ENCODE measurements at places on chromosomes 11 and 22. TPM values are rescaled to one million over a fixed set of nuclear protein-coding genes. Genes with fewer than 3 reads are reported as not detected.

EMID1 gene
- 21.5 TPM for total RNA-seq

HEPACAM gene
- total RNA-seq, result 59.3 TPM

RFPL1 gene
- not detected for total RNA-seq

SCGB1C1 gene
- total RNA-seq, result not detected

KCNE3 gene
- total RNA-seq, result 3.7 TPM

ALDH3B2 gene
- not detected for total RNA-seq

KDM4E gene
- total RNA-seq, result not detected

CABP7 gene
- 2.5 TPM for total RNA-seq

CHST1 gene
- total RNA-seq, result 37.8 TPM

OR2AG1 gene
- total RNA-seq, result not detected

PNPLA3 gene
- total RNA-seq, result 8.1 TPM

LRRC74B gene
- total RNA-seq, result 0.46 TPM

HPX gene
- 2.1 TPM for total RNA-seq

TECTA gene
- 2.5 TPM for total RNA-seq

REXO2 gene
- 58.6 TPM for total RNA-seq

MRPL17 gene
- 23.5 TPM for total RNA-seq

DNAJB7 gene
- total RNA-seq, result not detected

RPS25 gene
- 702 TPM for total RNA-seq

MS4A7 gene
- total RNA-seq, result 2.1 TPM

BAIAP2L2 gene
- total RNA-seq, result 0.69 TPM

TIRAP gene
- total RNA-seq, result 3.2 TPM

OPCML gene
- total RNA-seq, result 72.9 TPM

LYVE1 gene
- total RNA-seq, result 5.8 TPM

C11orf87 gene
- total RNA-seq, result 90.7 TPM

GTF2H1 gene
- 63.4 TPM for total RNA-seq

NR1H3 gene
- total RNA-seq, result 11.5 TPM

NCAPD3 gene
- total RNA-seq, result 16.4 TPM

GRIK4 gene
- 8.5 TPM for total RNA-seq

OR6T1 gene
- not detected for total RNA-seq

BEST1 gene
- total RNA-seq, result 1.6 TPM

PATE4 gene
- total RNA-seq, result not detected

GTSE1 gene
- total RNA-seq, result 3.0 TPM

KRTAP5-9 gene
- total RNA-seq, result not detected

OR52E8 gene
- total RNA-seq, result not detected

KRTAP5-11 gene
- total RNA-seq, result not detected

KIF18A gene
- 6.9 TPM for total RNA-seq

PRR33 gene
- total RNA-seq, result not detected

CNIH2 gene
- total RNA-seq, result 94.8 TPM

TBX10 gene
- total RNA-seq, result not detected

KRTAP5-10 gene
- not detected for total RNA-seq

PLEKHB1 gene
- total RNA-seq, result 29.5 TPM

THY1 gene
- 60.9 TPM for total RNA-seq

ZNF214 gene
- 14.1 TPM for total RNA-seq
